ENCODE measurements at places on chromosomes 11 and 22.
A peak's percentile ranks its signal among the peaks of the same experiment; 100 is the strongest.

GRCh38 chr11:115500547-115501501 lies 3.4 kb downstream of the CADM1 start:
- no peak for DNase-seq

GRCh38 chr11:78139422-78140391 lies at the start of gene ALG8:
Gene ALG8 (minus strand): TSS chr11:78139626. CDS start chr11:78139588, 38 bp downstream.
- peak; percentile 97 for DNase-seq

GRCh38 chr11:73172992-73173656 lies 31.0 kb upstream of the FCHSD2 start:
- no peak for DNase-seq

GRCh38 chr22:35630891-35631290 lies 13.8 kb upstream of the MB start:
- no peak for DNase-seq

GRCh38 chr11:99916078-99916477 lies 771.0 kb upstream of the ARHGAP42 start:
- DNase-seq = no peak

DNA sequence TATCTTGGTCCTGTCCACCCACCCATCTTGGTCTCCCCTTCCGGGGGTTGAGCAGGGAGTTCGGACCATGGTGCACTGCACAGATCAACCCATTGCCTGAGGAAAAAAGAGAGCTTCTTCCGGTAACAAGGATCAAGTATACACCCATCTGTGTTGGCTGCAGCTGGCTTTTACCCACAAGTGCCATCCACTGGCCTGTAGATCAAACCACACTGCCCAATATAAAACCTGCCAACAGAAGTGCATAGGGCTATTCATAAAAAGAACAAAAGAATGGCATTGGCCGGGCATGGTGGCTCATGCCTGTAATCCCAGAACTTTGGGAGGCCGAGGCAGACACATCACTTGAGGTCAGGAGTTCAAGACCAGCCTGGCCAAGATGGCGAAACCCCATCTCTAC lies 94.5 kb downstream of the ZC3H12C start:
- DNase-seq = no peak

DNA sequence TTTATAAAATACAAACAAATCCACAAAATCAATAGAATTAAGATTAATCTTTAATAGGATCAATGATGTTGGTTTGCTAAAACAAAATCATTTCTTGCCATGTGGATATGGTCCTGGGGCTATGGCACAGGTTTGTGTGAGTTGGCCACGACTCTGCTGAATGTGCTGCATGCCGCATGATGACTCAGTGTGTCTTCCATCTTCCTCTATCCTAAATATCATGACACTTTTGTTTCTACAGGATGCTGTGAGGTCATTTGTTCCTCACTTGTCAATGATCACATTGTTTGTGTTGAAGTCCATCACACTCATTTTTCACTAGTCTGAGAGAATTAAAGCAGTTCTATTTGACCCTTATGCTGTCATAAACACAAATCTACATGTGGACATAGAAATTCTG lies 167.2 kb upstream of the ZBED5 start:
- DNase-seq = peak; percentile 84

- DNase-seq = peak; percentile 9
These were observed 57.8 kb upstream of the ALDH3B2 start for GRCh38 chr11:67732045-67732787.

- no peak for DNase-seq
These were observed 393.1 kb downstream of the CADM1 start for GRCh38 chr11:115111066-115111465.

GRCh38 chr11:17400048-17400775 lies 11.8 kb upstream of the KCNJ11 start:
- DNase-seq = no peak

DNA sequence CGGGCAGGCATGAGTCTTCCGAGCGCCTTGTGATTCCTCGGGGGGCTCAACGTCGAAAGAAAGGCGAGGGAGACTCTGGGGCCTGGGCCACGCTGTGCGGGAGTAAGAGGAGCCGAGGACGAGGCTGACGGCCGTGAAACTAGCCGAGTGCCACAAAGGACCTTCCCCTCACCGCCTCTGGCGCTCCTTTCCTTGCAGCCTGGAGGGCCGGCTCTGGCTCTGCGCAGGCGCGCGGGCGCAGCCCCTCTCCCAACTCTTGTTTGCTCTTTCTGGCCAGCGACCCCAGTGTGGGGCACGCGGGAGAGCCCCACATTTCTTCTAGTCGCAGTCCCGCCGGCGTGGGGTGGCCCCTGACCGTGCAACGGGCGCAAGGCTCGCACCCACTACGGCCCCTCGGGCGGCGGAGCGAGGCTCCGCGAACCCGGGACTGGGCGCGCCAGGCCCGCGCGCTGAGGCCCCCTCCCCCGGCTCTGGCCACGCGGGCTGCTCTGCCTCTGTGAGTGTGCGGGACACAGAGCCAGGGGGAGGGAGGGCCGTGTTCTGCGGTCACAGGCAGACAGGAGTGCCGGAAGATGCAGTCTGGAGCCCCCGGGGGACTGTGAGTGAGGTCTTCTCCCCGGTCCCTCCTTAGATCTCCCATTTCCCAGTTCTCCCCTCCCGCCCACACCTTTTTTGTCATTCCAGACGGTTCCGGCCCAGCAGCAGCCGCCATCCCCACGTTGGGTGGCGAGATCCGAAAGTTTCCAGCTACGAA lies 1.0 kb upstream of the TOB2 start:
- DNase-seq = peak; percentile 77

DNA sequence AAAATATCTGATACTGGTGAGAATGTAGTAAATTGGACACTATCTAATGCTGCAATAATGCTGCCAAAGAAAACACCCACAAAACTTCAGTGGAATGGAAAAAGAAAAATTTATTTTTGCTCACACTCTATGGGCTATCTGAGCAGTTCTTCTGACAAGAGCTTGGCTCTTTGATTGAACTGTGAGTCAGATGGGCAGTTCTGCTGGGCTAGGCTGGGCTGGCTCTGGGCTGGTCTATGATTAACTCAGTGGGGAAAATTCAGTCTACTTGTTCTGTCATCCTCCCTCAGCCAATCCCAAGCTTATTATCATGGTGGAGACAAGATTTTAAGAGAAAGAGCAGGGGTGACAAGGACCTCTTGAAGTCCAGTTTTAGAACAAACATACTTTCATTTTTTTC lies 1404.8 kb downstream of the LRRC4C start:
- peak; percentile 7 for DNase-seq

- peak; percentile 27 for DNase-seq
These were observed 47.9 kb downstream of the ZNF280B start for GRCh38 chr22:22460635-22461034.

- peak; percentile 49 for DNase-seq
These were observed 37.6 kb downstream of the ZNF195 start for GRCh38 chr11:3341298-3341697.

- DNase-seq = peak; percentile 78
These were observed 25.8 kb downstream of the MRGPRD start for GRCh38 chr11:68954836-68955606.

DNA sequence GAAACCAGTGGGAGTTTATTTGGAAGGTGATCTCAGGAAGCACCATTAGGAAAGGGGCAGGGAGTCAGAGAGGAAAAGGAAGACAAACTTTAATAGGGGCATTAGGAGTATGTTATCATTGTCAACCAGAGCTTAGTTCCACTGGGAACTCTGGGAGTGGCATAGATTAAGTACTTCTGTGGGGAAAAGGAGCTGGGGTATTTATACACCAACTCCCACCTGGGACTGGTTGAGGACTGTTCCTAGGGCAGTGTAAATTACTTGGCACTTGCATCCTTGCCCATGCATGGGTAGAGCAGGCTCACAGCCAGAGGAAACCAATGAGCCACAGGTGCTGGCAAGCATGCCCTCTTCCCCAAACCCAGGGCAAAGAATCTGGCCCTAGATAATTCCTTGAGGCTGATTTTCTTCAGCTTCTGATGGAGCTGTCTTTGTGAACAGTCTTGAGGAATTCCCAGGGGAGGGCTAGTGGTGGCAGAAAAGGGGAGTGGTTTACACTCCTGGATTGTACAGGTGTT lies 541.2 kb downstream of the MIAT start:
- DNase-seq = no peak

- no peak for DNase-seq
These were observed 36.7 kb downstream of the ADAMTS8 start for GRCh38 chr11:130391711-130392110.

GRCh38 chr11:91970624-91971023 lies 254.0 kb upstream of the FAT3 start:
- DNase-seq = no peak

GRCh38 chr22:37289156-37289735 lies 6.9 kb downstream of the CYTH4 start:
- no peak for DNase-seq

DNA sequence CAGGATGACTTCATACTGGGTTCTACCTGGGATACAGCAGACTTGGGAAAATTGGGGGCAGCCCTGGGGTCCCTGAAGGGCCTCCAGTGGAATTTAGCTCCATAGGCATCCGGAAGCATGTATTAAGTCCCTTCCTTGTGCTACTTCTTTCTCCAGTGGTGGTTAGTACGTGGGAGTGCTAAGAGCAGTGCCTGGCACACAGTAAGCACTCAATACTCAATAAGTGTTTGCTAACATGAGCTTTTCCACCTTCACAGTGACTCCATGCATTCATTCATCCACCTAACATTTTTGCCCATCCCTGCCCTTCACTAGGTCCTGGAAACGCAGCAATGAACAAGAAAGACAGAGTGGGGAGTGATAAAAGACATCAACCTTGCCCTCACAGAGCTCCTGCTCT lies 120.5 kb downstream of the MN1 start:
- no peak for DNase-seq

GRCh38 chr11:107619926-107620325 lies 29.0 kb downstream of the ELMOD1 start:
- DNase-seq = no peak

DNA sequence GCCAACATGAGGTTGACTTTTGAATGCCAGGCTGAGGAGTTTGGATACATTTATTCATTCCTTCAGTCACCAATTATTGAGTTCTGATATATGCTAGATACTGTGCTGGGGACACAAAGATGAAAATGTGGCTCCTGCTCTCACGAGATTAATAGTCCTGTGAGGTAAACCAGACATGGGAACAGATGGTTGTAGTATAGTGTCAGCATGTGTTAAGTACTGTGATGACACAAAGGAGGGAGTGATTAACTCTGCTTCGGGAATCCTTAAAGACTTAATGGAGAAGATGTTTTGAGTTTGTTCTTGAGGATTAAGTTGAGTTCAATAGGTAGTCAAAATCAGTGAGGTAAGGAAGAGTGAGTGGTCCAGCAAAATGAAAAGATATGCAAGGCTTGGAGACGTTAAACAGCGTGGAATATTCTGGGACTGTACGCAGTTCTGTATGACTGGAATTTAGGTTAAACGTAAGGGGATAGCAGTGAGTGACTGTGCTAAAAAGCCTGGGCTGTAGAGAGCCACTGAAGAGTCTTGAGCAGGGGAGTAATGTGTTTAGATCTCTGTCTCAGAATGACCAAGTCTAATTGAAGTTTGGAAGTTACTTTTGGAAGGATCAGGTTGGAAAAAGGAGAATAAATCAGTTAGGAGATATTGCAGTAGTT lies 11.8 kb downstream of the RNF121 start:
- no peak for DNase-seq

- DNase-seq = no peak
These were observed 32.6 kb downstream of the SHANK3 start for GRCh38 chr22:50705219-50705691.

- no peak for DNase-seq
These were observed 520.8 kb downstream of the INSC start for GRCh38 chr11:15635521-15635920.

DNA sequence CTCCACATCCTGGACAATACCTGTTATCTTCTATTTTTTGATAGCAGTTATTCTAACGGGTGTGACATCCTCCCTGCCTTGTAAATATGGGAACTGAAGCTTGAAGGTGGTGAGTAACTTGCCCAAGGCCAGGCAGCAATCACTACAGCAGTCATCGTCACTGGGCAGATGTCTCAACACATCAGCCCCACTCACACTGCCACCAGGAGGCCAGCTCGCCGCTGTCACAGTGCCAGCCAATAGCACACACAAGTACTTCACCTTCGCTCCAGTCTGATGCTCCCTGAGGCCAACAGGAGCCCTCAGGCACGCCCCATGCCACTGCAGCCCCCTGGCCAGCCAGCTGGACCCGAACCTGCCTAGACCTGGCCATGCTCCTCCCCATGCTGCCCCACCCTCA lies 4.9 kb upstream of the TTLL1 start:
- peak; percentile 71 for DNase-seq

DNA sequence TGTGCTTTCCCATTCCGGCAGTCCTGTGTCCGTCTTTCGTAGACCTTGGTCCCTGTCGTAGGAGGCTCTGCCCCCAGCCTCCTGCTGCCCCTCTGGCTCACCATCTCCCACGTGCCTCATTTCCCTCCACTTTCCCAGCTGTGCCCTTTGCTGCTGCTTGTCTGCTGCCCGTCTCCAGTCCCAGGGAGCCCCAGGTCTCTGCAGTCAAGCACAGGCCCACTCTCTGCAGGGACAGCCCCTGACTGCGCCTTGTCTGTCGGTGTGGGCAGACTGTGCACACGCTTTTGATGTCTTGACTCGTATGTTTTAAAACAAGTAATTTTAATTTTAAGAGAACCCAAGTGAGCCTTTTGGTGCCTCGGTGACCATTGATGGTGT lies 12.4 kb downstream of the DGCR8 start:
- DNase-seq = no peak

DNA sequence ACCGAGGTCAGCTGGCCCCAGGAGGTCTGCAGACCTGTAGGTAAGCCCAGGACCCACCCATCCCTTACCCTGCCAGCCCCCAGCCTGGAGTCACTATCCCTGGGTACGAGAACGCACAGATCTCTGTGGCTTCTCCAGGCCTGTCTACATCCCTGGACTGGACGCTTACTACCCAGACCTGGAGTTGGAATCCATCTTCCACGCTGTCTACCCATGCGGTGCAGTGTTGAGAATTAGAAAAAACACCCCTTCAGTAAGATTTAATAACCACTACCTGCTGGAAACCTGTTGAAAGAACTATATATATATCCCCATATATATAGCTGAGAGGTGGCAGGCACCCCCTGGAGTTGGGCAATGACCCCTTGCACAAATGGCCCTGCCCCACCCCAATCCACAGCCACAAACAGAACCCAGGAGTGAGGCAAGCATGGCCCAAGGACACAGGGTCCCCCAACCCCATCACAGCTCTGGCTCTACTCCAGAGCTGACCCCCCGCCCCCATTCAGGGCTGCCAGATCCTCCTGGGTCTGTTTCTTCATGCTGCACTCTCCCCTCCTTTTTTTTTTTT lies 17.7 kb upstream of the RGL4 start:
- DNase-seq = no peak
